ENCODE measurements at places on chromosomes 7 and 10.

DNA sequence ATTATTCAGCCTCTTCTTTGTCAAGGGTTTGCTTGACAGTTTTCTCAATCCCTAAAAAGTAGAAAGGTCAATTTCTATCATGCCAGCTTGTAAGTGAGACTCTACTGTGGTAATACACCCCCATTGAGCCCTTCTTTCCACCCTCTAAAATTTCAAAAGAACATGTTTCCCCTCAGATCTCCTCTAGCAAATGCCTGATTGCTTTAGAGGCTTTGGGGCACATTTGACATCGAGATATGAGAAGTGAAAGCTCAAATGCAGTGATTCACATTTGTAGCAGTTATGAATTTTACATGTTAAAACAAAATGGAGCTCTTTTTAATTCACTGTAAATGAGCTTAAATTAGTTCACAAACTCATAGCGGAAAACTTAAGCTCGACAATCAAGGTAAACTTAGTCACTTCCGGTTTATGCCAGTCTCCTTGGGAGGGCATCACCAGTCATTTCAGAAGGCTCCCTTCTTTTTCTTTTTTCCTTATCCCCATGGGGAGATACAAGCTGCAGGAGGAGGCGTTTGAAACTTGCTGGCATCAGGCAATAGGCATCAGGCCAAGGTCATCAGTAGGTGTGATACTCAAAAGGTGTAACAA lies 55.3 kb upstream of the ADO start:
- no peak for DNase-seq

- DNase-seq = no peak
Observed at GRCh38 chr7:130063036-130063435, 7.3 kb upstream of the KLHDC10 start.

- DNase-seq = no peak
Observed at GRCh38 chr10:111148025-111148424, 71.2 kb downstream of the ADRA2A start.

DNA sequence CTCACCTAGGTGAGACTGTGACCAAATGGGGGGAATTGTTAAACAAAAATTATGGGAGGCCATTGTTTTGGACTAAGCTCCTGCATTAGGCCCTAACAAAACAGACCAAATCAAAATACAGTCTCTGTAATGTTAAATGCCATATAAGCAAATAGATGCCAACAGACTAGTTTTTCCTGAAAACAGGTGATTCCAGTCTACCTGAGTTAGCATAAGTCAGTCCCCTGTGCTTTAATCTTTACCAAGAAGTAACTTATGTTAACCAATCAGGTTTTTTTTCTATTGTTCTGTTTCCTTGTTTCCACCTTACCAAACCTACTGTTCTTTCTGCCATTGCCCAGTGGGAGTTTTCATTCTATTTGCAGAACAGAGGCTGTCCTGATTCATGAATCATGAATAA lies 48.0 kb downstream of the PDZD8 start:
- no peak for DNase-seq

DNA sequence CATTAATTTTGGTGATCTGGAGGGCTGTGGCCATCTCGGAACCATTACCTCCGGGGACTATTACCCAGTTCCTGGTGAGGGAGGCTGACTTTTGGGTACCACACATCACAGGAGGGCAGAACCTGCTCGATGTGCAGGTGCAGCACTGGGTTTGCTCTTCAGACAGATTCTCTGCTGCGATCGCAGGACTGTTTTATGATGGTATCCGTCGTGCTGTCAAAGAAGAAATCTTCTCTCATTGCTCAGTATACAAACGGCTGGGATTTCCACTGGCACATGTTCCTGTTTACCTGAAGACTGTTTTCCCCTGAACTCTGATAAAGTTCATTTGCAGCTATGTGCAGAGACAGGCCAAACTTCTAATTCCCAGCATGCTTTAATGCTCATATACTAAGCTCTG lies 27.2 kb upstream of the SHH start:
- no peak for DNase-seq

- no peak for DNase-seq
Observed at GRCh38 chr10:125720002-125720382, 483 bp downstream of the EDRF1 start.

DNA sequence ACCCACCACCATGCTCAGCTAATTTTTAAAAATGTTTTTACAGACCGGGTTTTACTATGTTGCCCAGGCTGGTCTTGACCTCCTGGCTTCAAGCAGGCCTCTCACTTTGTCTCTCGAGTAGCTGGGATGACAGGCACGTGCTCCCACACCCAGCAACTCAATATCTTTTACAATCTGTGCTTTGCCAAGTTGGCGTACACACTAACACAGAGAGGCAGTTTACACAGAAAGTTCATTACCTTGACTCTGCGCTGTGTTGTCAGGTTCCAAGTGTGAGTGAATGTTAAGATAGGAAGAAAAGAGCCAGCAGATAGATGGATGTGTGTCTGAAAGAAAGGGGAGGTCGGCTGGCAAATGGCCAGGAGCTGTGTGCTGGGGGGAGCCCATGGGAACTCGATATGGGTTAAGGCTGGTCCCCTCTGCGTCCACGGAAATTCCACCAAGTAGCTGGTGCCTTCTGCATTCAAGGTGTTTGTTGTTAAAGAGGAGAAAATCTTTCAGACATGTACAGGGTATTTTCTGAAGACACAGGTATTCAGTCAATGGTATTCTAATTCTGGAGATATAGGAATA lies 299.8 kb downstream of the CAMK1D start:
- DNase-seq = no peak

DNA sequence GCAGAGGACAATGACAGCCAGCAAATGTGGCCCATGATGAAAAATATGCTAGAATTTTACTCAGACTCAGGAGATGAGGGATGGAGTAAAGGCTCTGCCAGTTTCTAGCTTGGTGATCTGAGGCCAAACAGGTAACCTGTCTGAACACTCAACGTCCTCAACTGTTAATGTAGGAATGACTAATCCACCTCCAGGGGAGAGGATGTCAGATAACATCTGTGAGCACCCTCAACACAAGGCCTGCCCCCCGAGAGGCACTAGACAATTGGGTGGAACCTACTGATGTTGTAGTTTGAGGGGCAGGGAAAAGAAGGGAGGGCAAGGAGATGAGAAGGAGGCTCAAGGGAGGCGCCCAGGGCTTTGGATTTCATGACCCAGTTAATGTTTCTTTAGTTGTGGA lies 445.1 kb downstream of the PLXNA4 start:
- DNase-seq = no peak

DNA sequence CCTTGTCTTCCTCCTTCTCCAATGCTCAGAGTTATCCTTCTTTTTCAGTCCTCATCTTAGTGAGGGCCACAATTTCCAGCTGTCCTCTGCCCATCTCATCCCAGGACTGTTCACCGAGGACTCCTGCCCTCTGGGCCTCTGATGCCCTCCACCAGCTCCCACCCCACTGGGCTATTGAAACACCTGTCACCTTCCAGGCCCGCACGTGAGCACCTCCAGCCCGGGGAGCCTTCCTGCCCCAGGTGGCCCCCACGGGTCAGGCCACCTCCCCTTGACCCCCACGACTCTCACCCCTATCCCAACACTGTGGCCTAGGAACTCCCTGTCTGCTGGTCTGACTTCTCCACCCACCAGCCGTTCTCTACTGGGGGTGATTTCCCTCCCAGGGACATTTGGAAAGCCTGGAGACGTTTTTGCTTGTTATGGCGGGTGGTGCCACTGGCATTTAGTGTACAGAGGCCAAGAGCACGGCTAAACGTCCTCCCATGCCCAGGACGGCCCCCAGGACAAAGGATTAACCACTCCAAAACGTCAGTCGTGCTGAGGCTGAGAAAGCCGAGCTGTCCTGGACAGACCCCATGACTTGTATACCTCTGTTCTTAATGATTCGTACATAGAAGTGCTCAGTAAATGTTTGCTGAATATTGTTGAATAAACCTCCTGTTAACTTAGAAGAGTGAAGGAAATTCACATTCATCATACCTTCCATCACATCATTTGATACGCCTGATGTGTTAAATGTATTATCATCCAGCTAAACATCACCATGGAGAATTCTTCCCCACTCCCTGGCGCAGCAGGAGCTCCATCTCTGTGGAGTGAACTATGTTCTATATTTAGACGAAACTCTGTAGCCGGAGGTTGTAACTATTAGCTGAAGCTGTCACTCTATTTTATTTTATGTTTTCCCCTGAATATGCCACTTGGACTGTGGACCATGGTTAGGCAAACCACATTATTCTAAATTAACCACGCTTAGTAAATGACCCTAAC lies 270.1 kb upstream of the SHH start:
- no peak for DNase-seq

GRCh38 chr7:139339025-139339424 lies 2.1 kb upstream of the FMC1 start:
- no peak for DNase-seq

Data from epithelial cell of prostate (primary cell).